ENCODE measurements at places on chromosomes 7 and 10.

DNA sequence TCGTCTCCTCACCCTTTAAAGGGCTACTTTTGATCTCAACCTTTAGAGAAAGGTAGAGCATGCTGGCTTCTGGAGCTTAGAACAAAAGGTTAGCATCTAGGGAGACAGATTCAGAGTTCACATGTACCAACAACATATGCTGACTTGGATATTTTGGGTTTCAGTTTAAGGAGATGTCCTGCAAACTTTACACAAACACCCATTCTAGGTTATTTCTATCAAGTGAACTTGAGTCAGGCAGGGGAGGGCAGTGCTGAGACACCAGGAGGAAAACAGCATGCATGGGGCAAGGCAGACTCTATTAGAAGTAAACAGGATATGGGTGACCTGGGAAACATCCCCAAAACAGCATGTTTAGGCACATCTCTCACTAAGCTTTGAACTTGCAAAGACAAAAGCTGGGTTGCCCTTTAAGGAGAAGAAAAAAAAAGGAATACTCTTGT, 43.8 kb downstream of the ARL4A start:
- DNase-seq: no peak

- no peak for DNase-seq
These were observed 154.4 kb upstream of the NPY start for GRCh38 chr7:24129597-24129996.

DNA sequence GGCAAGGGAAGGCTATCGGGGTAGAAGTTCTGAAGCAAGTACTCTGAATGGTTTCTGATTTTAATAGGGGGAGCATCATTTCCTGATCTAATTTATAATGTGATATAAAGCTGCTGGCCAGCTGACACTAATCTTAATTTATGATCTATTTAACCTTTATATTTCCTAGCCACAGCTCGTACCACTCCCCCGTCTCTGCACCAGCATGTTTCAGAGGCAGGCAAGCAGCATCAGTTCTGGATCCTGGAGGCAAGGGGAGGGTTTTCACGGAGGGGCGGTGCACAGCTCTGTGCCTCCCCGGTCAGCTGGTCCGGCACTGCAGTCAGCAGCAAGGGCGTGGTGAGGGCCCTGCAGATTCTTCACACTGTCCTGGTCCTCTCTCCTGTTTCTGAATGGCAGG, 30.0 kb downstream of the MGMT start:
- no peak for DNase-seq

- no peak for DNase-seq
These were observed 936 bp upstream of the REPIN1 start for GRCh38 chr7:150367677-150368095.

DNA sequence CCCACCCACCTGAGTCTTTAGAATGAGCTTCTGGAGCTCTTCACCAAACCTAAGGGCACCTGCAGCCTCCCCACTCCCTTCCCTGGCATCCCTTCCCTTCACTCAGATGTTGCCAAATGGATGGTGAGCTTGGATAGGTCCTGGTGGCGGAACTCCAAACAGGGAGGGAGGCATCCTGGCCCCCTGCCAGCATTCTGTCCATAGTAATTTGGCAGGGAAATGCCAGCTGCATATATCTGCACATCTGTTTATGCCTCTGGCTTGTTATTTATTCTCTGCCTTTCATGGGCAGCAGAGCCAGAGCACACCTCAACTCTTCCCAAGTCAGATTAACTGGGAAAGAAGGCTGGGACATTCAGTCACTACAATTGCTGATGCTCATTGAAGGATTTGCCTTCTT, 18.1 kb downstream of the KAZALD1 start:
- DNase-seq: no peak

- DNase-seq: no peak
These were observed 67.5 kb upstream of the LRRC17 start for GRCh38 chr7:102845346-102845745.

All from NCI-H460 (cell line).